ENCODE measurements at places on chromosomes 1 and 21. TPM values are rescaled to one million over a fixed set of nuclear protein-coding genes. Genes with fewer than 3 reads are reported as not detected.

Gene OR13G1
- not detected for total RNA-seq

Gene CA14
- total RNA-seq: not detected

Gene CD48
- 18.0 TPM for total RNA-seq

Gene FHAD1
- total RNA-seq: under 0.01 TPM

Gene CYP4A11
- total RNA-seq: not detected

Gene EDEM3
- total RNA-seq: 14.3 TPM

Gene FCN3
- total RNA-seq: under 0.01 TPM

Gene ST6GALNAC3
- under 0.01 TPM for total RNA-seq

Gene RPE65
- not detected for total RNA-seq

Gene TAL1
- 70.6 TPM for total RNA-seq

Gene RXFP4
- not detected for total RNA-seq

Gene THEM5
- not detected for total RNA-seq

Gene ECM1
- 1.1 TPM for total RNA-seq

Gene CADM3
- not detected for total RNA-seq

Gene SERPINC1
- total RNA-seq: under 0.01 TPM

Gene DNALI1
- 0.54 TPM for total RNA-seq

Gene TCHH
- total RNA-seq: under 0.01 TPM

Gene PGLYRP3
- total RNA-seq: not detected

Gene PPM1J
- total RNA-seq: under 0.01 TPM

Gene CCDC30
- 1.3 TPM for total RNA-seq

Gene COL24A1
- total RNA-seq: 6.7 TPM

Gene CFHR3
- not detected for total RNA-seq

Gene TNN
- total RNA-seq: not detected

Gene SPRR1B
- total RNA-seq: not detected

Gene GNG12
- total RNA-seq: under 0.01 TPM

Gene HTR6
- total RNA-seq: under 0.01 TPM

All from hematopoietic multipotent progenitor cell (in vitro differentiated cells).